Ecto neural progenitor cell (in vitro differentiated cells): ENCODE measurements at places on chromosomes 6 and 20.

- DNase-seq: no peak
These were observed 156.4 kb downstream of the MTHFD1L start for GRCh38 chr6:151021896-151022295.

DNA sequence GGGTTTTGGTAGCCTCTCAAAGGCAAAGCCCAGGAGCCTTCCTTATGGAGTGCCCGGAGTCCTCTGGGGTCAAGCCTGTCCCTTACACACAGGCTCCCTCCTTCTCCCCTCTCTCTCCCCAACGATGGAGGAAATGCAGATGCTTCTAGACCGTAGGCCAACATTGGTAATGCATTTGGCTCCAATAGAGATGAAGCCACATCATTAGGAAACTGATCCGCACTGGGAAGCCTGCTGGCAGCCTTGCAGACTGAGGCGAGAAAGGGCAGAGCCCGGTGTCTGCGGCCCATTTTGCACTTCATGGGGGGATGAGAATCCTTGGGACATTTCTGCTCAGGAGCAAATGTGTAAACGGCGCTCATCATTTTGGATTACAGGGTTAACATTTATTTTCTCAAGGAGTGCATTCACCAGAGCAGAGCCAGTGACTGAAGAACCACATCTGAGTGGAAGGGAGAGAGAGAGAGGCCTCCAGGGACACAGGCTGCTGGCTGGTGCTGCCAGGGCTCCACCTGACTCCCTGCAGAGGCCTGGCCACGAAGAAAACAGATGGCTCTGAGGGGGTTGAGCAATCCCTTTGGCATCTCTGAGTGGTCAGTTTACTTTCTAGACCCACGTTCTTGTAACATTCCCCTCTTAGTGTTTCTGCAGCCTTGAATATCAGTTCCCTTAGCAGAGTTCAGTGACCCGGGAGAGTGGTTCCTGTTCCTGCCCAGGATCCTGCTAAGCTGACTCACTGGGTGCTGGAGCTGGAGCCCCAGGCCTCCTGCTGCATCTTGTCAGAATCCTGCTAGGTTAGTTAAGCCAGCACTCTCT, 4.4 kb upstream of the CST3 start:
- DNase-seq: peak; percentile 35

GRCh38 chr6:113625850-113626249, 231.3 kb upstream of the MARCKS start:
- DNase-seq: no peak

- no peak for DNase-seq
These were observed at the start of gene FGD2 for GRCh38 chr6:37005061-37005810. FGD2 (plus strand) TSS chr6:37005655; CDS start chr6:37005818, 163 bp downstream.

GRCh38 chr6:16684896-16685554, 76.2 kb downstream of the ATXN1 start:
- DNase-seq: no peak
